ENCODE measurements at places on chromosomes 5 and 9.
A peak's percentile ranks its signal among the peaks of the same experiment; 100 is the strongest.

- H3K27ac ChIP-seq = no peak overlapping the region
- H3K27me3 ChIP-seq = no peaks in the 10 kb centered on the region
- no peak for DNase-seq
- H3K4me1 ChIP-seq = peaks cover 17% of the 10 kb centered on the region
Measured at GRCh38 chr9:38063363-38063707, 5.7 kb downstream of the SHB start.

DNA sequence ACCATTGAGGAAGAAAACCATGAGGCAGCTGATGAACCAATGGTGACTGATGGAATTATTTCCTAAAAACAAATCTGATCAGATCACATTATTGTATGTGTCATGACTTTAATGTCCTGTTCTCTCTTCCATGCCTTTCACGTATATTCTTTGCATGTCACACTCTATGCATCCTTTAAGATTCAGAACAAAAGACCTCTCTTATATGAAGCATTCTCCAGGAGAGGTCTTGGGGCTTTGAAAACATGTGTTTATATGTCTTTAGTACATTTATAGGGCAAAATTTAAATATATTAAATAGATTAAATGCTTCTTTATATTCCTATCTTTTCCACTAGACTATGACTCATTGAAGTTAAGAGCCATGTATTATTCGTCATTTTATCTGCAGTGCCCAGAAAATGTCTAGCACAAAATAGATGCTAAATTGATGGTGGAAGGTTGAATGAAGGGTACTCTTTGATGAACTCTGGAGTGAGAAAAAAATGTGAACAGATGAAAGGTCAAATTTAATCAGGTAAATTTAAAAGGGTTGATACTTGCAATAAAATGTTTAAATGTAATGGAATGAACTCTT is 196.3 kb downstream of the PSAT1 start:
- H3K36me3 ChIP-seq = no peaks in the 10 kb centered on the region
- H3K27ac ChIP-seq = no peak overlapping the region
- no peaks in the 10 kb centered on the region for H3K4me1 ChIP-seq
- no peak overlapping the region for H3K4me3 ChIP-seq

DNA sequence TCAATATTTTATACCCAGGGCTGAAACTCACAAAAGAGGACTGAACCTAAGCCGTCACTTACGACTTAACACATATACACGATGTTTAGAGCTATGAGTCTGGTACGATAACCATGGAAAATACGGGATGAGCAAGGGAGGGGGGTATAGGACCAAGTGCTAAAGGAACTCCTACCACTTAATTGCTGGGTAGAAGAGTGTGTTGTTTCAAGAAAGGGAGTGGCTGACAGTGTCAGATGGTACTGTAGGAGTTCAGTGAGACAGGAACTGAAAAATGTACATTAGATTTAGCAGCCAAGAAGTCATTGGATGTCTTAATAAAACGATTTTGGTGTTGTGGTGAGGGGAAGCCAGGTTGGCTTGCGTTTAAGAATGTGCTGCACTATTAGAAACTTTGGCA is 21.6 kb downstream of the SLC12A2 start:
- H3K36me3 ChIP-seq = no peaks in the 10 kb centered on the region
- no peak overlapping the region for H3K27ac ChIP-seq
- no peak overlapping the region for H3K4me3 ChIP-seq
- H3K4me1 ChIP-seq = no peaks in the 10 kb centered on the region
- H3K27me3 ChIP-seq = no peaks in the 10 kb centered on the region

GRCh38 chr5:168747987-168748777 is 169.0 kb upstream of the PANK3 start:
- no peak overlapping the region for H3K4me3 ChIP-seq
- no peaks in the 10 kb centered on the region for H3K36me3 ChIP-seq
- H3K27me3 ChIP-seq = no peaks in the 10 kb centered on the region
- no peak overlapping the region for H3K27ac ChIP-seq
- peak; percentile 66 for DNase-seq

- H3K27ac ChIP-seq = no peak overlapping the region
- H3K4me3 ChIP-seq = no peak overlapping the region
- DNase-seq = no peak
- no peaks in the 10 kb centered on the region for H3K27me3 ChIP-seq
Measured at GRCh38 chr5:80885396-80886000, 74.7 kb upstream of the RASGRF2 start.

DNA sequence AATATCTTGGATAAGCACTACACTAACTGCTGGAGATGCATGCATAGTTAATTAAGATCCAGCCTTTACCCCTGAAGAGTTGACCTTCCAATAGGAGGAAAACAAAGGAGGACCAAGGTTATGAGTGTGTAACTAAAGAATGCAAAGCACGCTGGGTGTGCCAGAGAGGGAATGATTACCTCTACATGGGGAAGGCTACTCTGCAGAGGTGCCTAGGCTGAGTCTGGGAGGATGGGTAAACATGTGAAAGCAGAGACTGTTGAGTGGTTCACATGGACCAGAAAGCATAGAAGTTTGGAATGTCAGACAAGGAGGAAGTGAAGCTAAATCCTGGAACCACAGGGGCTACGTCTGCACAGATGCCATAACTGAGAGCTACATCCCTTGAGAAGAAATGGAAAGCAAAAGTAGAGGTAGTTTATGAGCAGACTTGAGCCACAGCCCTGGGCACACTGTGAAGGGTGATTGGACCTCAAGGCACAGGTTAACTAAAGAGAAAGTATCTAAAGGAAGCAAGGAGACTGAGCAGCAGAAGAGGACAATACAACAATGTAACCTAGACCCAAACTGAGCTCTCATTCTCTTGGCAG is 176.2 kb downstream of the DENND1A start:
- H3K4me1 ChIP-seq = peaks cover 9% of the 10 kb centered on the region
- H3K36me3 ChIP-seq = peaks cover 12% of the 10 kb centered on the region
- no peak for DNase-seq
- H3K27me3 ChIP-seq = no peaks in the 10 kb centered on the region
- no peak overlapping the region for H3K27ac ChIP-seq

GRCh38 chr9:87707805-87708506 is 18.0 kb upstream of the CTSL start:
- no peaks in the 10 kb centered on the region for H3K27me3 ChIP-seq

GRCh38 chr5:37552161-37552560 is 173.0 kb downstream of the WDR70 start:
- H3K27me3 ChIP-seq = no peaks in the 10 kb centered on the region
- peaks cover 10% of the 10 kb centered on the region for H3K4me1 ChIP-seq
- H3K4me3 ChIP-seq = no peak overlapping the region
- H3K27ac ChIP-seq = no peak overlapping the region
- H3K36me3 ChIP-seq = peaks cover 3% of the 10 kb centered on the region
- no peak for DNase-seq

- H3K4me3 ChIP-seq = no peak overlapping the region
- H3K27me3 ChIP-seq = no peaks in the 10 kb centered on the region
- no peak overlapping the region for H3K27ac ChIP-seq
- H3K36me3 ChIP-seq = no peaks in the 10 kb centered on the region
- no peak for DNase-seq
- H3K4me1 ChIP-seq = no peaks in the 10 kb centered on the region
Measured at GRCh38 chr5:148984345-148984744, 78.5 kb downstream of the SH3TC2 start.

DNA sequence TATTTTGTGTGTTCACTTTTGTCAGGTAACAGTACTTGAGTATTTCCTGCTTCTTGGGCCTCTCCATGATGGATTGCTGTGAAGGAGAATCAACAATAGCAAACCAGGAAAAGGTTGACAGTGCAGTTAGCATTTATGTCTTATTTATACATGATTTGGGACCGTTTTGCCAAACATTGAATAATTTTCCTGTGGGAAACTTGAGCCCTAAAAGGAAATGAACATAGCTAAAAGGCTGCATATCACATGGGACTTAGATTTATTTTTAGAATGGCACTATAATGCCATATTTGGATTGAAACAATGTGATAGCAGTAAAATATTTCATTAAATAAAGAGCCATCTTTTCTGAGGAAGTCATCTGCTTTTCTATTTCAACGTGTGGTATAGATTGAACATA is 15.3 kb downstream of the GPR21 start:
- H3K27ac ChIP-seq = peak overlapping the region; percentile 36
- H3K36me3 ChIP-seq = peaks cover 2% of the 10 kb centered on the region
- no peaks in the 10 kb centered on the region for H3K27me3 ChIP-seq

GRCh38 chr5:96226941-96227552 is 206.0 kb downstream of the PCSK1 start:
- no peak overlapping the region for H3K27ac ChIP-seq
- H3K4me1 ChIP-seq = no peaks in the 10 kb centered on the region
- no peaks in the 10 kb centered on the region for H3K27me3 ChIP-seq
- H3K36me3 ChIP-seq = no peaks in the 10 kb centered on the region

DNA sequence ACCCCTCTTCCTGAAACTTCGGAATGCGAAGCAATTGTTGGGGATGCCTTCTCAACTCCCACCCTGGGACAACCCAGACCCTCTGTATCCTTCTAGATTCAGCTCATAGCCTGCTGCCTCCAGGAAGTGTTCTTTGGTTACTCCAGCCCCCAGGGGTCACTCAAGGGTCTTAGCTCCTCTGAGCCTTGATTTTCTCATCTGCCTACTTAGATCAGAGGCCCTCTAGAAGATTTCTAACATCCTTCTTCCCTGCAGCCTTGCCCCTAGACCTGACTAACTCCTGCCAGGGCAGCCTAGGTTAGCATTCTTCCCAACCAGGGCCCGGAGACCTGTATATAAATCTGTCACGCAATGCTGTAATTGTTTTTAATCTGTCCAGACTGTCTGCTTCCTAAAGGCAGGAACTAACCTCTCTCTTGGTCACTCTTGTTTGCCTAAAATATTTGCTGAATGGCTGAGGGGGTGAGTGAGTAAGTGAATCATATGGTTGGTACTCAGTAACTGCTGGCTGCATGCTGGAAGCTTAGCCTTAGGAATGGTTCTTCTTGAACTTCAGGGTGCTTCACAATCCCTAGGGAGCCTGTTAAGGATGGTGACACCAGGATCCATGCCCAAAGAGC is 8.2 kb downstream of the GALNT10 start:
- no peak for DNase-seq
- H3K4me1 ChIP-seq = peaks cover 39% of the 10 kb centered on the region

GRCh38 chr5:151620461-151620840 is 29.3 kb upstream of the FAT2 start:
- H3K36me3 ChIP-seq = no peaks in the 10 kb centered on the region
- H3K27me3 ChIP-seq = no peaks in the 10 kb centered on the region
- no peak overlapping the region for H3K4me3 ChIP-seq
- DNase-seq = no peak
- no peak overlapping the region for H3K27ac ChIP-seq

GRCh38 chr5:147287110-147287509 is 52.3 kb downstream of the STK32A start:
- no peaks in the 10 kb centered on the region for H3K4me1 ChIP-seq
- DNase-seq = no peak
- H3K36me3 ChIP-seq = no peaks in the 10 kb centered on the region
- H3K27ac ChIP-seq = no peak overlapping the region

- H3K4me3 ChIP-seq = no peak overlapping the region
- no peak overlapping the region for H3K27ac ChIP-seq
- H3K27me3 ChIP-seq = no peaks in the 10 kb centered on the region
- H3K36me3 ChIP-seq = no peaks in the 10 kb centered on the region
- H3K4me1 ChIP-seq = no peaks in the 10 kb centered on the region
- no peak for DNase-seq
Measured at GRCh38 chr5:9720361-9720760, 90.2 kb upstream of the TAS2R1 start.

- no peak overlapping the region for H3K4me3 ChIP-seq
- DNase-seq = no peak
- no peaks in the 10 kb centered on the region for H3K4me1 ChIP-seq
- H3K27ac ChIP-seq = no peak overlapping the region
Measured at GRCh38 chr9:125983681-125984080, 236.5 kb downstream of the PBX3 start.

DNA sequence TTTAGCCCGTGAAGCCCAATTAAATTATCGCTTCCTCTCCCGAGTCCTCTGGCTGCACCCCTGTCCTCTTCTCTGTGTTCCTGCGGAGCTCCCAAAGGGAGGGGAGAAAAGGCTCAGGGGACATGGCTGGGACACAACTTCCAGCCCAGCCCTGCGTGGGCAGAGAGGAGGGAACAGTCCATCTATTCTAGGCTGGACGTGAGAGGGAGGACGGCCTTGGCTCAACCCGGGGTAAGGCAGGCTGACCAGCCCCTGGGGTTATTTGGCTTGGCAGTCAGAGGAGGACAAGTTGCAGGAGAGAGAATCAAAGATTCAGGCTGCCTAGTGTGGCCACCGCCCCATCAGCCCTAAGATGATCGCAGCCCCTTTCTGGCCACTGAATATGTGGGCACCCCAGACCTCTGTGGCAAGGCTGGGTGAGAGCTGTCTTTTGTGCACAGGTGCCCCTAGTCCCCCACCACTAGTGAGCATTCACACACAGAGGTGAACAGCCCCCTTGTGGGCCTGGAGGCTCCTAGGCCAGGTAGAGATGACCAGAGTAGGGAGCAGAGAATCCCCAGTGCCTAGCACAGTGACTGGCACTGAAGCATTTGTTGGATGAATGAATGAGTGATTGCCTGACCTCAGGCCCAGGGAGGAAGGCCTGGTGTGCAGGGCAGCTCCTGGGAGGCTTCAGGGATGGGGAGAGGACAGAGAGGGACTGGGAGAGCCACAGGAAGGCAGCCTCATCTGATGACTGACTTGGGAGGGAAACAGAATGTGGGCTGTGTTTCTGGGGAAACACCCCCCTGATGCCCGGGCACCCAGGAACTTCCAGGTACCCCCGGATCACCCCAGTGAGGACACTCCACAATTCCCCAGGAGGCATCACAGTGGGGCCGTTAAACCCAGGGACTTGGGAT is 133.9 kb downstream of the C9orf50 start:
- H3K27ac ChIP-seq = peak overlapping the region; percentile 12
- peaks cover 69% of the 10 kb centered on the region for H3K4me1 ChIP-seq
- H3K36me3 ChIP-seq = no peaks in the 10 kb centered on the region
- no peaks in the 10 kb centered on the region for H3K27me3 ChIP-seq
- no peak for DNase-seq

GRCh38 chr5:124262470-124262869 is 484.0 kb downstream of the ZNF608 start:
- no peaks in the 10 kb centered on the region for H3K4me1 ChIP-seq
- H3K27me3 ChIP-seq = no peaks in the 10 kb centered on the region
- H3K36me3 ChIP-seq = no peaks in the 10 kb centered on the region
- no peak overlapping the region for H3K27ac ChIP-seq
- DNase-seq = no peak

- DNase-seq = peak; percentile 54
- no peaks in the 10 kb centered on the region for H3K36me3 ChIP-seq
Measured at GRCh38 chr9:137534256-137535119, 15.7 kb downstream of the PNPLA7 start.

DNA sequence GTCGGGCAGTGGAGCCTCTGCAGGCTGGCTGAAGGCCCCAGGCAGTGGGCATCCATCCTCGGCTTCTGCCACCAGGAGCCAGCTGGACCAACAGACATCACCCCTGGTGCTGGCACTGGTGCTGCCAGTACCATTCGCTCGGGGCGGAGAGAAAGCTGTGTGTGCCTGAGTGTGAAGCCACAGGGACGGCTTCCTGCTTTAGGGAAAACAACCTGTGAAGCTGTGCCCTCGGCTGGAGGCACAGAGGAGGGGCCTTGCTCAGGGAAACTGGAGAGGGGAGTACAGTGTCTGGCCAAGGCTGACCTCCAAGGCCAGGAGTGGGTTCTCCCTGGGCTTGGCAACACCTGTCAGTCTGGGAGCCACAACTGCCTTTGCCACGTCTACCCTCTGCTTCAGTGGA is 38.3 kb downstream of the NEK6 start:
- no peaks in the 10 kb centered on the region for H3K27me3 ChIP-seq
- peak overlapping the region; percentile 30 for H3K4me3 ChIP-seq
- H3K4me1 ChIP-seq = peaks cover 100% of the 10 kb centered on the region
- no peak for DNase-seq
- H3K36me3 ChIP-seq = peaks cover 34% of the 10 kb centered on the region

Measured in common myeloid progenitor, CD34-positive (primary cell).